Hematopoietic multipotent progenitor cell treated with erythropoietin and hydrocortisone succinate and interleukin-3 and kit ligand, for 8 days (in vitro differentiated cells): ENCODE measurements at places on chromosomes 1 and 21.
A peak's percentile ranks its signal among the peaks of the same experiment; 100 is the strongest.

- DNase-seq, result no peak
Observed at GRCh38 chr1:209839875-209840546, 12.2 kb downstream of the UTP25 start.

DNA sequence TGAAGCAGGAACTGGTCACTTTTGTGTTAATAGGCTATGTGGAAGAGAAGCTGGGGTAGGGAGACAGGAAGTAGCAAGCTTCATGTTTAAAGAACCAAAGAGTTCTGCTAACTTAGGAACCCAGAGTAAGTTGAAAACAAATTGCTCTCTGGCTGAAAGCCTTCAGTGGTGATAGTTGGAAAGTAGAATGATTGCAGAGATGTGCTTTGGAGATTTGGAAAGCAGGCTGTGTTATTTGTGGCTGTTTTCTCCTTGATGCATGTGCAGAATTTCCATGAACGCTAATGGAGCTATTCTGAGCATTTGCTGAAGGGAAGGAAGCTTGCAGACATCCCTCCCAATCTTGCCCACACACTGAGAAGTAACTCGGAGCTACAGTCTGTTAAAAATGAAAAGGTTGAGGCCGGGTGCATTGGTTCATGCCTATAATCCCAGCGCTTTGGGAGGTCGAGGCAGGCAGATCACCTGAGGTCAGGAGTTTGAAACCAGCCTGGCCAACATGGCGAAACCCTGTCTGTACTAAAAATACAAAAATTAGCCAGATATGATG is 45.7 kb downstream of the TCEANC2 start:
- DNase-seq, result no peak

DNA sequence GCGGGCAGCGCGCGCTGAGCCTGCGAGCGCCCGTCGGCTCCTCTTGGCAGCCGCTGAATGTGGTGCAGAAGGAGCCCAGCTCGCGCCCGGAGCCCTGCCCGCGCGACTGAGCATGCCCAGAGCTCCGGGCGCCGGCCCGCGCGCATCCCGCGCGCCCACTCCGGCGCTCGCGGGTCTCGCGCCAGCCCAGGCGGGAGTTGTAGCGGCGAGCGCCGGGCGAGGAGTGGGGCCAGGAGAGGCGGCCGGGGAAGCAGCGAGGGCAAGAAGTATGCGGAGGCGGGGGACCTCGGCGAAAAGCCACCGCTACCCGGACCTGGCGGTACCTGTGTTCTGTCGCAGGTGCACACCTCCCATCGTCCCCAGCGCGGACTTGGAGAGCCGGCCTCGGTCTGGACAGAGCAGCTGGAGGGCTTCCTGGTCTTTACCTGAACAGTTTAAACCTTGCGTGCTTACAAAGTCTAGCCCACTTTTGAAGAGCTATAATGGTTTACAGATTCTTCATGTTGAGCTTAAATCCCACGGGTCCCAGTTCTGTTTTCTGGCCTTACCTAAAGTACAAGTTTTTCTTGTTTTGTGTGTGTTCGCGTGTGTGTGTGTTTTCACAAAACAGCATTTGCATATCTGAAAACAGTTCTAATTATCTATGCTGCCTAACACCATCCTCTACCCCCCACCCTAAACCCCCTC is at the start of gene DDAH1:
Gene DDAH1 (minus strand): TSS at position 61 of the 687 bp plus-strand sequence. CDS start 114 bp downstream, outside the sequence.
- peak; percentile 3 for DNase-seq

DNA sequence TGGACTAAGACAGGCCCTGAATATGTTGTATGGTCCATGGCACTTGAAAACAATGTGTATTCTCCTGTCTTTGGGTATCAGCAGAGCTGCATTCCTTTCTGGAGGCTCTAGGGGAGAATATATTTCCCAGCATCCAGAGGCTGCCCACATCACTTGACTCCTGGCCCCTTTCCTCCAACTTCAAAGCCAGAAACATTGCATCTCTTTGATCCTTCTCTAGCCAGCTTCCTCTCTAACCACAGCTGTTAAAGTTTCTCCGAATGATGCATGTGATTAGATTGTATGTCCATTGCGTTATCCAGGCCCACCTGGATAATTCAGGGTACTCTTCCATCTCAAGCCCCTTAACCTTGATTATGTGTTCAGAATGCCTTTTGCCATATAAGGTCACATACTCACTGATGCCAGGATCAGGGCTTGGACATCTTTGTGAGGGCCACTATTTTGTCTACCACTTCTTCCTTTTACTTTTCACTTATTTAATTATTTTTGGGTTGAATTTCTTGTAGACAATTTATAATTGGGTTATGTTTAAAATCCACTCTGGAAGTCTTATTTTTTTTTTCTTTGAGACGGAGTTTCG is 5.3 kb downstream of the CHD1L start:
- DNase-seq, result no peak

DNA sequence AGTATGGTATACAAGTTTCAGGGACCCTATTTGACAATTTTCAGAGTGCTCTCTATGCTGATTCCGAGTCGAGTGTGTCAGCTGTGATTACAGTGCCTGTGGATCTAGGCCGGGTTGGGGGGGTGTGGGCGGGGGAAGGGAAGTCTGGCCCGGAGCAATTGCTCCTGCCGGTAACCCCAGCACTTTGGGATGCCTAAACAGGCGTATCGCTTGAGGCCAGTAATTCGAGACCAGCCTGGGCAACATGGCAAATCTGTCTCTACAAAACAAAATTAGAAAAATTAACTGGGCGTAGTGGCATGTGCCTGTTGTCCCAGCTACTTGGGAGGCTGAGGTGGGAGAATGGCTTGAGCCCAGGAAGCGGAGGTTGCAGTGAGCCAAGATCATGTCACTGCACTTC is 1.6 kb upstream of the IL10RB start:
- DNase-seq, result no peak

GRCh38 chr1:6461538-6462411 is 4.2 kb downstream of the TNFRSF25 start:
- DNase-seq, result no peak
